ENCODE measurements at places on chromosomes 16 and 17. TPM values are rescaled to one million over a fixed set of nuclear protein-coding genes. Genes with fewer than 3 reads are reported as not detected.

GRCh38 chr17:76734080-76734840 lies 2.9 kb downstream of the SRSF2 start:
- DNase-seq, result no peak

Gene CALB2
- not detected for total RNA-seq

- peak; percentile 37 for DNase-seq
These were observed 2.0 kb downstream of the NCBP3 start for GRCh38 chr17:3843935-3844516.

DNA sequence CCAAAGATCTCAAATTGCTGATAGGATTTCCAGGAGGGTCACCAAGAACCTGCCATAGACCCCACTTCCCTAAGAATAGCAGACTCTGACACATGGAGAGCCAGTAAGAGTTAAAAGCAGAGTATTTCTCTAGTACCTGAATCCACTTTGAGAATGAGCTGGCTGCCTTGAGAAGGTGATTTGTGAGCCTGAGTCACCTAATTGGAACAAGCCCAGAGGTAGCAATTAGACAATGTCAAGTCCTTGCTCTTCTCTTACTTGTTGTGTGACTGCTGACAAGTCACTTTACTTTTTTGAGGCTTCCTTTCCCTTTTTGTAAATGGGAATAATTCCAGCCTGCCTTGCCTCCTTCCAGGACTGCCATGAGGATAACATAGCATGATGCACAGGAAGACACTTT lies 76.1 kb upstream of the ASIC2 start:
- no peak for DNase-seq

DNA sequence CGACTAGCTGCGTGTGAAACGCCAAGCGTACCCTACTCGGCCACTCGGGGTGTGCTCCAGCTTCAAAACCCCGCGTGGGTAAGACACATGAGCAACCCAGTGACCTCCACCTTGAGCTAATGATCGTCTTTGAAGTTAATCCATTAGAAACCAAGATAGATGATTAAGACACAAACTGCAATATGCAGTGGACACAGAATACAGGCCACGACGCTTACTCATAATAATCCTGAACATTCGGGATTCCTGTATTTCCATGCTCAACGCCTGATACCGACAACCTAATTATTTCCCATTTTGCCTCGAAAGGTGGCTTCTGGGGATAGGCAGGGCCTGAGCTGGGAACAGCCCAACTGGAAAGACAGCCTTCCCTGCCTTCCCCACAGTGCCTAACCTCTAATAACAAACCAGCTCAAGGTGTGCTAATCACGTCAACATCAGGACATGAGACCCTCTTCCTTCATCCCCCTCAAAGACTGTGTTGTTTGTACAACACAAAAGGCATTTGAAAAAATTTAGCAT lies 504 bp upstream of the COPRS start:
- DNase-seq, result no peak

DNA sequence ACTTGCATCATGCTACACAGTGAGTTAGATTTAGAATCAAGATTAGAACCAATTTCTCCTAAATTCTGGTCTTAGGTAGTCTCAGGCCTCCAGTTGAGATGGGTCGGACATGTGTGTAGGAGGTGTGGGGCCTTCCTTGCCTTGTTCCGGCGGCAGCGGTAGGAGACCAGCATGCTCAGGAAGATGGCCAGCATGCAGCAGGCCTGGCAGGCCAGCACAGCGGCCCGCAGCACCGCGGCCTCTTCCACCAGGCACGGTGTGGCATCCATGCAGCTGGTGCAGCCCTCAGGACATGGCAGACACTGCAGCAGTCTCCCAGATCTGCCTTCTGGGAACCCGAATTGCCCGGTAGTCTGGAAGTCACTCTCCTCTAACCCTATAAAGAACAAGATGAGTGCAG lies 6.9 kb downstream of the GPR179 start:
- no peak for DNase-seq

Gene ADAM11
- total RNA-seq, result 0.25 TPM

Gene TPPP3
- total RNA-seq, result not detected

DNA sequence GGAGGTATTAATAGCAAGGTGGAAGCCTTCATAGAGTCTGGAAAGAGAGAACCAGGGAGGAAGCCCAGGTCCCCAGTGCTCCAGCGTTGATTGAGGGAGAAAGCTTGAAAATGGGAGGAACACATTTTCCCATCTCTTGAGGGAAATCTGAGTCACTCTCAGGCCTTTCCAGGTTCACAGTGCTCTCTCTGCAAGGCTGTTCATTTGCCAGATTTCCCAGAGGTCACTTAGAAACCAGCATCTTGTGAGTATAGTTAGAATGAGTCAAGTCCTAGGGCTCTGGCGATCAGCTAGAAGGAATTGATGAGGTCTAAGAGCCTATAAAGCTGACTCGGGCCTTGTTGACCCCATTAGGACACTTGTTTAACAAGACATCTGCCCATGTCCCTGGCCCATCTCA lies 17.7 kb upstream of the ZNF594 start:
- DNase-seq, result no peak

DNA sequence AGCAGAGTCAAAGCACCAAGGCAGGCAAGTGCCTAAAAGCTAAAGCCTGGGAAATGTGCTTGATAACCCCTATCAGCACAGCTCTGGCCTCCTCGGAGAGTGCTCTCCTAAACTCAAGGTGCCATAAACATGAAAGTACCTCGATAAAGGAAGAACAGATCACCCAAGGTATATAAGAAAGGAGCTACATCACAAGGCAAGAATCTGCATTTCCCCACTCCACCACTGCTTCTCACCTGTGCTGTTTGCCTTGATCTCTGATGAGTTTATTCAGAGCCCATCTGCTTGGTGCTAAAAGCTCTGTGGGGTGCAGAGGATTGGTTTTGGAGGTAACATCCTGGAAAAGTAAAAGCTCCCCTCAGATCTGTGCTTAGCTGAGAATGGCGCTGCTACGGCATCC lies 449.5 kb upstream of the CDH5 start:
- no peak for DNase-seq

DNA sequence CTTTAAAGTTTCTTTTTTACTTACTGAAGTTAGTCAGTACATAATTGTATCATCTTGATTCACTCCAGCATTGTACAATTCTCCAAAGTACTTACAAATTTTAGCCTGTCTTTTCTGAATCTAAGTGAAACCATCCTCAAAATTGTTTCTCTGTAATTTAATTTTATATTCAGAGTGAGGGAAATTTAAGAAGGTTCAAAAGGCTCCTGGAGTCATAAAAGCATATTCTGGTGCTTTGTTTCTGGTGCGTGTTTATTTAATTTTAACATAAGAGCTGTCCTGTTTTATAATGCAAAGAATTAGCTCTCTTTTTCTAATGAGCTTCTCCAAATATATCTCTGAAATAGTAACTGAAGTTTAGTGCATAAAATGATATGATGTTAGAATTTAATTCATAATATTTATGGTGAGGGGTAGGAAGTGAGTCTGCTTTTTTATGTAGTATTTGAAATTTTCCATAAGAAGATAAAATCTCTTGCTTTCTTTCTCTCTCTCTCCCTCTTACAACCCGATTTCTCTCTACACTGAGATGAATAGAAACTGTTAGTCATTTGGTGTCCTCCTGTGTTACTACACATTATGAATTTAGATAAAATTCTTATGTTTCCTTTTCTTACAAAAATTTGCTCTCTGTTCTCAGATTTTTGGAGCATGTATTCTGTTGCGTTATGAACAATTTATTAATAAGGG lies 339.8 kb downstream of the BCAS3 start:
- no peak for DNase-seq

Gene CCL7
- not detected for total RNA-seq

DNA sequence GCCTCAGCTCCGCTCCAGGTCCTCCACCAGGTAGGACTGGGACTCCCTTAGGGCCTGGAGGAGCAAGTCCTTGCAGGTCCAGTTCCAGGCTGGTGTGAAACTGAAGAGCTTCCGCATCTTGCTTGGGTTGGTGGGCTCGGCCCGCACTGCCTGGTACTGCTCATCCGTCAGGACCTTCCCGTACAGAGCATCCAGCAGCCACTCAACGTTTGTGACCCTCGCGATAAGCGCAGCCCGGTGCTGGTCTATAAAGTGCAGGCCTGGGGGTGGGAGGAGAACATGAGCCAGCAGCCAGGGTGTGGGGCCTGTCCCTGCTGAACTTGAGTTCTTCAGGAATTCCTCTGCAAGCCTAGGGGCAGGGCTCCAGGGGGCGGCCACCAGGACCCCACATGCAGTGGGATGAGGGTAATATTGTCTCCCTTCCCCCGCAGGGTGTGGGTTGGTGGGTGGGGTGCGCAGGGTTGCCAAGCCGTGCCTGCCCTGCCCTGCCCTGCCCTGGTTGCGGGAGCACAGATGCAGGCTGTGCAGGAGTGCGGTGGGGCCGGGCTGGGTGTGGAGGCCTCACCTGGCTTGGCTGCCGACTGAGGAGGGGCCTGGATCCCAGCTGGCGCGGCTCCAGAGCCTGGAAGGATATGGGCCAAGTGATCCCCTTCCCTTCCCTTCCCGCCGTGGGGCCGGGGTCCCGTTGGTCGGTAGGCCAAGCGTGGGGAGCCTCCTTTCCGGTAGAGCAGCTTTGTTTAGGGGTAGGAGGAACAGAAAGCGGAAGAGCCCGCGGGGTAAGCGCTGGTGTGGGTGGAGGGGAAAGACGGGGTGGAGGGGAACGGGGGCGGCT lies 762 bp downstream of the PYCARD start:
- no peak for DNase-seq

Gene PRR35
- total RNA-seq, result not detected

- no peak for DNase-seq
These were observed 2.0 kb downstream of the FASN start for GRCh38 chr17:82095777-82096708.

DNA sequence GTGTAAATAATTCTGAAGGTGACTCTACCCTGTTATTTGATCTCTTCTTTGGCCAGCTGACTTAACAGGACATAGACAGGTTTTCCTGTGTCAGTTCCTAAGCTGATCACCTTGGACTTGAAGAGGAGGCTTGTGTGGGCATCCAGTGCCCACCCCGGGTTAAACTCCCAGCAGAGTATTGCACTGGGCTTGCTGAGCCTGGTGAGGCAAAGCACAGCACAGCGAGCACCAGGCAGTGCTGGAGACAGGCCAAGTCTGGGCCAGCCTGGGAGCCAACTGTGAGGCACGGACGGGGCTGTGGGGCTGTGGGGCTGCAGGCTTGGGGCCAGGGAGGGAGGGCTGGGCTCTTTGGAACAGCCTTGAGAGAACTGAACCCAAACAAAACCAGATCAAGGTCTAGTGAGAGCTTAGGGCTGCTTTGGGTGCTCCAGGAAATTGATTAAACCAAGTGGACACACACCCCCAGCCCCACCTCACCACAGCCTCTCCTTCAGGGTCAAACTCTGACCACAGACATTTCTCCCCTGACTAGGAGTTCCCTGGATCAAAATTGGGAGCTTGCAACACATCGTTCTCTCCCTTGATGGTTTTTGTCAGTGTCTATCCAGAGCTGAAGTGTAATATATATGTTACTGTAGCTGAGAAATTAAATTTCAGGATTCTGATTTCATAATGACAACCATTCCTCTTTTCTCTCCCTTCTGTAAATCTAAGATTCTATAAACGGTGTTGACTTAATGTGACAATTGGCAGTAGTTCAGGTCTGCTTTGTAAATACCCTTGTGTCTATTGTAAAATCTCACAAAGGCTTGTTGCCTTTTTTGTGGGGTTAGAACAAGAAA lies 5.1 kb downstream of the STH start:
- no peak for DNase-seq

- no peak for DNase-seq
These were observed 36.5 kb downstream of the TRARG1 start for GRCh38 chr17:1315891-1316403.

Data from activated naive CD4-positive, alpha-beta T cell treated with anti-CD3 and anti-CD28 coated beads, Interleukin-2, amount 50 U/mL, for 72 hours (primary cell).